ENCODE measurements at places on chromosomes 12 and 14. TPM values are rescaled to one million over a fixed set of nuclear protein-coding genes. Genes with fewer than 3 reads are reported as not detected.

The POLR3B gene
- 5.8 TPM for total RNA-seq

DNA sequence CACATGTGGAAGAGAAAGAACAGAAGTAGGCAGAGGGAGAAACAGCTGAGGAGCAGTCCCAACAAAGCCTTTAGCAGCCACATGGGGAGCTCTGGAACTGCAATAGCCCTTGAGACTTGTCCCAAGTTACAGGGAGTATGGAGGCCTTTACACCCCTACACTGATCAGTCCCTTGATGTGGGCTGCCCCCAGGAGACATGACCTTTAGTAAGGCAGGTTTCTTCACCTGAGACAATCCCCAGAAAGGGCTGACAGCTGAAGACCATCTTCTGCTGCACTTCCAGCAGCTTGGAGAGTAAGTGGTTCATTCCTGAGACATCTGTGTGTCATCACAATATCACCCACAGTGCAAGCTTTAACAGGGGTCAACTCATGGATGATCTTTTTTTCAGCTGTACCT, 8.6 kb upstream of the SNAPC1 start:
- no peak for ATAC-seq

The SLCO1C1 gene
- total RNA-seq, result 0.93 TPM

- ATAC-seq, result no peak
Observed at GRCh38 chr12:11701433-11701832, 52.0 kb downstream of the ETV6 start.

Data from gastroesophageal sphincter (tissue), 4 donors.